Vein endothelial cell (primary cell): ENCODE measurements at places on chromosomes 2 and 18. TPM values are rescaled to one million over a fixed set of nuclear protein-coding genes. Genes with fewer than 3 reads are reported as not detected.

The STPG4 gene
- 0.29 and 0.33 TPM in 2 replicates for total RNA-seq

The CXCR1 gene
- total RNA-seq: not detected in 2 replicates

The FAP gene
- total RNA-seq: 0.98 and 4.5 TPM in 2 replicates

The CYRIA gene
- total RNA-seq: 31.4 and 38.0 TPM in 2 replicates

The ANKAR gene
- 7.9 and 10.5 TPM in 2 replicates for total RNA-seq

The BMP10 gene
- total RNA-seq: 0.33 TPM in 1 of 2 replicates, not detected in the other

The RIT2 gene
- total RNA-seq: not detected in 2 replicates

The VIT gene
- total RNA-seq: 1.3 and 3.2 TPM in 2 replicates

The MAL gene
- total RNA-seq: not detected in 2 replicates

The COL6A3 gene
- total RNA-seq: 4.6 and 25.7 TPM in 2 replicates

The PPP1R1C gene
- under 0.01 and 0.10 TPM in 2 replicates for total RNA-seq

The MARS2 gene
- 7.5 and 7.8 TPM in 2 replicates for total RNA-seq

The CHRND gene
- not detected in 2 replicates for total RNA-seq

The NEURL3 gene
- 0.33 TPM in 1 of 2 replicates, not detected in the other for total RNA-seq

The TRIM54 gene
- total RNA-seq: 0.10 and 0.33 TPM in 2 replicates

The KCNK3 gene
- not detected in 2 replicates for total RNA-seq

The CCDC141 gene
- under 0.01 and 0.10 TPM in 2 replicates for total RNA-seq

The ALPI gene
- not detected in 2 replicates for total RNA-seq

The DES gene
- total RNA-seq: under 0.01 TPM in 1 of 2 replicates, not detected in the other

The ABCG8 gene
- not detected in 2 replicates for total RNA-seq

The DYSF gene
- total RNA-seq: 148 and 182 TPM in 2 replicates

The FTCDNL1 gene
- total RNA-seq: 0.67 TPM in 1 of 2 replicates, not detected in the other

The POU3F3 gene
- under 0.01 TPM in 1 of 2 replicates, not detected in the other for total RNA-seq

The BOLL gene
- total RNA-seq: not detected in 2 replicates

The KCNG2 gene
- not detected in 2 replicates for total RNA-seq

The VWC2L gene
- not detected in 2 replicates for total RNA-seq

The DIPK1C gene
- total RNA-seq: not detected in 2 replicates

The SLC14A1 gene
- total RNA-seq: not detected in 2 replicates
